ENCODE measurements at places on chromosomes 13 and 19.

- no peak for DNase-seq
These were observed 646.3 kb upstream of the SLITRK1 start for GRCh38 chr13:84528408-84529070.

DNA sequence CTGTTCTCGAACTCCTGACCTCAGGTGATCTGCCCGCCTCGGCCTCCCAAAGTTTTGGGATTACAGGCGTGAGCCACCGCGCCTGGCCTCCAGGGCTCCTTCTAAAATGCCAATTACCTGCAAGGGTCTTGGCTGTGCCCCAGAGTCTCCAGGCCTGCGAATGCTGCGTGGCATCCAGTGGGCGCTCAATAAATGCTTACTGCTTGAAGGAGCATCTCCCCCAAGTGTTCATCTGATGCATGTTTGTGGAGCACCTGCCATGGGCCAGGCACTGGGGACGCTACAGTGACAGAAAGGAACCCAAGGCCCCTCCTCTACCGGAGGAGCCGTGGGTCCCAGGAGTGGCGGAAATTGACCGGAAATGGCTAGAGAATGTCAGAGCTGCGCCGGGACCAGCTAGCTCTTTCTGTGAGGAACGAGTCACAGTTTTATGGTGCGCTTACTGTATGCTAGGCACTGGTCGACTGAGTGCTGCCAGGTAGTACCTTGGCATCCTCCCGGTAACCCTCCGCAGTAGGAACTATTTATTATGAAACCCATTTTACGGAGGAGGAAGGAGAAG lies 14.2 kb downstream of the ANKRD24 start:
- DNase-seq: no peak

DNA sequence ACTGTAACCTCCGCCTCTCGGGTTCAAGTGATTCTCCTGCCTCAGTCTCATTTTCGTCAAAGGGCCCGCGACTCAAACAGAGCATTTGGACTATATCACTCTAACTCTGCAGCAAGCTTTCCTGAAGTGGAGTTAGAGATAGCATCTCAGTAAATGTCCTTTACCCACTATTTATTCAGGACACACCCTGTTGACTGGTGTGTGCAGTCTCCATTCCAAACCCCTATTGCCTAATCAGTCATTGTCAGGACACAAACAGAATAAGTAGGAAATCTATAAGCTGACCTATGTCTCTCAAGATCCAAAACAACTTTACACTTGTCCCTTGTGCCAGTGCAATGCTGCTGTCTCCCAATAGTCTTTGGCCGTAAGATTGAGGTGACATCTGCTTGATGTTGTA lies 1.4 kb downstream of the ZNF222 start:
- no peak for DNase-seq

DNA sequence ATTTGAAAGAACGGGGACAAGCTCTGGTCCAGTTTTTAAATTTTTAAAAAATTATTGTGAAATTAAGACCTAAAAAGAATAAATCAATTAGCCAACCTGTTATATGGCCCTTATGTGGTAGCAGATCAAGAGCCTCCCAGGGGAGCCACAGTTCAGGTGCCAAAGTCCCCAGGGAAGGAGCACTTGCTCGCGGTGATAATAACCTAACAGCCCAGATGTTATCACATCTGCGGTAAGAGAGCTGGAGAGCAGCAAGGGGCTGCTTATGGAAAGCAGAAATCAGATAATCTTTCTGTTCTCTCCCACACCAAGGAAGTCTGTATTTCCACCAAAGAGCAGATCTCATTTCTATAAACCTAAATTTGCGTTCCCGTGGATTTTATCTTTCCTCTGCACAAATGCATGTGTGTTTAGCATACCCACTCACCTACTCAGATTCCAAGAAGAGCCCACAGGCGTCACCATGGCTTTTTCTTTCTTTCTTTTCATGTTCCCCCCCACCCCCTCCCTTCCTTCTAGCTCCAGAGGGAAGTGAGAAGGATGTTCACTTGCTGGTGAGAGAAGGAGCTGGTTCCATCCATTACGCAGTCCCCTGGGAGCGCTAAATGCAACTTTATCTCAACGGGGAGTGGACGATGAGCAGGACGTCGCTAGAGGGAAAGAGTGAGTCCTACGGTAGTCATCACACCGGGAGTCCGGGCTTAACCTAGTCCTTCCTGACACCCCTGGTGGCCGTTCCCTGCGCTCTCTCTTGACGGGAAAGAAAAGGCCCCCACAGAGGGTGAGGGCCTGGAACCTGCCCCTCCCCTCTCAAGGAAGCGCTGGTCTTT lies 1.6 kb upstream of the POU4F1 start:
- no peak for DNase-seq

- peak; percentile 70 for DNase-seq
These were observed 20.6 kb downstream of the PBX4 start for GRCh38 chr19:19597809-19598306.

DNA sequence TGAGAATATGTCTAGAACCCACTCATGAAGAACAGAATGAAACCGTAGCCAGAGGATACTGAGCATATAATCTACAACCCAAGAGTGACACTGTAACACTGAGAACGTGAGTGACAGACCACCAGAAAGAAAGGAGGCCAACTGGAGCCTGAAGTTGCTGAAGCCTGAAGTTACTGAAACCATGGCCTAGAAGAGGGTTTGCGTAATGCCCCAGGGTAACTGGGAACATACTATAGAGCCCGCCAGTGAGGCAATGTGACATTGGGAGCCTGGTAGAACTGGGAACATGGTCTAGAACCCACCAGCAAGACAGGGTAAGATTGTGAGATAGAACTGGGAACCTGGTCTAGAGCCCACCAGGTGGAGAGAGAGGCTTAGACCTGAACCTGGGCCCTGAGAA lies 15.5 kb upstream of the TNFSF14 start:
- DNase-seq: no peak

- no peak for DNase-seq
These were observed 5.7 kb upstream of the RPS15 start for GRCh38 chr19:1432507-1432887.

DNA sequence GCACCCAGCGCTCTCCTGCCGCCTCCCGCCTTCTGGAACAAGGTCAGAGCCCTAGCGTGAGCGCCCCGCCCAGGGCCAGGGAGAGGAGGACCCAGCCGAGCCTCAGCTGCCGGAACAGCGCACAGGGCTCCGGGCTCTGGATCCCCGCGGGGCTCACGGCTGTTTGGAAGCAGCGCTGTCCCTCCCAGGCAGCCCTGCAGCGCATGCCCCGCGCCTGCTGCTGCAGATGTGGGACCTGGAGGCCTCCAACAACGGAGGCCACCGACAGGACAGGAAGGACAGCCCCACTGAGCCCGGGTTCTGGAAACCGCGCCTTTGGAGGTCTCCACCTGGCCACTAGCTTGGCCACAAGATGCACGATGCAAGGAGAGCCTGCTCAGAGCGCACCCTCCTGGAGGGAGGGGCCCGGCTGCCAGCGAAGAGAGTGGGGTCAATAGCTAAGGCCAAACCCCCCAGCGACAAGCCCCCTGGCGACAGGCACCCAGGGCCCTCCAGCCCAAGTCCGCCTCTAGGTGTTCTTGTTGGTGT lies 12.6 kb downstream of the ZSCAN18 start:
- DNase-seq: no peak

- no peak for DNase-seq
These were observed 47.4 kb downstream of the NDFIP2 start for GRCh38 chr13:79528356-79528755.

GRCh38 chr13:96475103-96475502 lies 385.2 kb downstream of the HS6ST3 start:
- no peak for DNase-seq

- no peak for DNase-seq
These were observed 790 bp upstream of the WDFY2 start for GRCh38 chr13:51583469-51583874.

- peak; percentile 46 for DNase-seq
These were observed 156.6 kb downstream of the TM9SF2 start for GRCh38 chr13:99657848-99658260.

- no peak for DNase-seq
These were observed 7.1 kb upstream of the S1PR2 start for GRCh38 chr19:10238172-10238783.

- peak; percentile 89 for DNase-seq
These were observed 2.8 kb downstream of the GIPR start for GRCh38 chr19:45670670-45671453.

- no peak for DNase-seq
These were observed 404.4 kb downstream of the SPRY2 start for GRCh38 chr13:79936368-79937136.

DNA sequence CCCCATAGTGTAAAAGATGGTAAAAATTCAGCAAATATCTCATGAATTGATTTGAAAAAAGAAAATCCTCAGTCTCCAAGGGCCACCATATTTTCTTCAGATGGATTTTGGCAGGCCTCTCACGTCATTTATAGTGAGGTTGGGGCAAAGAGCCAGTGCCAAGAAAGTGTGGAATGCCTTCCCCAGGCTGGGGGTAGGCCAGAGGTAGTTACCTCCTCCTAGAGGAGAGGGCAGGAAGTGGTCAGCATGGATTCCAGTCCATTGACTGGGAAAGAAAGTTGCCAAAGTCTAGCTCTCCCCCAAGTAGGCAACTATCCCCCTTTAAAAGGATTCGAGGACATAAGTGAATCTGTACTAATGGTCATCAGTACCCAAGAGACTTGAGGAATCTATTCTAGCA lies 68.4 kb upstream of the KCTD4 start:
- DNase-seq: no peak

DNA sequence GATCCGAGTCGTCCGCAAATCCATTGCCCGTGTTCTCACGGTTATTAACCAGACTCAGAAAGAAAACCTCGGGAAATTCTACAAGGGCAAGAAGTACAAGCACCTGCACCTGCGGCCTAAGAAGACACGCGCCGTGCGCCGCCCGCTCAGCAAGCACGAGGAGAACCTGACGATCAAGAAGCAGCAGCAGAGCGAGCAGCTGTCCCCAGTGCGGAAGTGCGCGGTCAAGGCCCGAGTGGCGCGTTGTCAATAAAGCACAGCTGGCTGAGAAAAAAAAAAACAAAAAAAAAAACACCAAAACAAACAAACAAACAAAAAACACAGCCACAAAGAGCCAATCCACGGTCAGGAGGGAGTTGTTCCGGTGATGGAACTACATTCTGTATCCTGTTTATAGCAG lies 4.7 kb upstream of the GNA15 start:
- DNase-seq: peak; percentile 38

DNA sequence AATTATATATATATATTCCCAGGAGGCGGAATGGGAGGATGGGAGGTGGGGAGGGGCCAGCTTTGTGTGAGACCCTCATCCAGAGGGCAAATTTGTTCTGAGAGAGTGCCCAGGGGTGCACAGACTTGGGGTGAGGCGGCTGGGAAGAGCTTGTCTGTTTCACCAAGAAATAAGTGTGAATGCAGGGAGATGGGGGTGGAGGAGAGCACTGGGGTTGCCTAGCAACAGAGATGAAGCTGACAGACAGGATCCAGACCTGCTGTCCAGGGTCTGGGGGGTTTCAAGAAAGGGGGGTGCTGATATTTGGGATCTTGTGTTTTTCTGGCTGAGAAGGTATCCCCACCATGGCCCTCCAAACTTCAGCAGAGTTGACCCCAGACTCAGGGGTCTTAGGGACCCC lies 18.6 kb upstream of the TNFAIP8L1 start:
- no peak for DNase-seq

DNA sequence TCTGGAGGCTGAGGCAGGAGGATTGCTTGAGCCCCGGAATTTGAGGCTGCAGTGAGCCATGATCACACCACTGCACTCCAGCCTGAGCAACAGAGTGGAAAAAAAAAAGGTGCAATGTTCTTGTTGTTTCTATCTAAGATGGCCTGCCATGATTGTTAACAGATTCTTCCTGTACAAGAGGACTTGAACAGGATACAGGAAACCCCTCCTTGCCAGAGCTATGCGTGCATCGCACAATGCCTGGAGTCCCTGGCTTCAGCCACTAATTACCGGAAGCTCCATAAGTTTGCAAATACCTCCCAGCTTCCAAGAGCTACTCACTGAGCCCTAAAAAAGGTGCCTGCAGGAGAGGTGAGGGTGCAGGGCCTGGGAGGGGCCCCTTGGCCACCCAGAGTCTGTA lies 13.1 kb upstream of the HIF3A start:
- no peak for DNase-seq

GRCh38 chr13:37777676-37778075 lies 91.9 kb downstream of the TRPC4 start:
- DNase-seq: no peak
